ENCODE measurements at places on chromosomes 4 and X. TPM values are rescaled to one million over a fixed set of nuclear protein-coding genes. Genes with fewer than 3 reads are reported as not detected.

DNA sequence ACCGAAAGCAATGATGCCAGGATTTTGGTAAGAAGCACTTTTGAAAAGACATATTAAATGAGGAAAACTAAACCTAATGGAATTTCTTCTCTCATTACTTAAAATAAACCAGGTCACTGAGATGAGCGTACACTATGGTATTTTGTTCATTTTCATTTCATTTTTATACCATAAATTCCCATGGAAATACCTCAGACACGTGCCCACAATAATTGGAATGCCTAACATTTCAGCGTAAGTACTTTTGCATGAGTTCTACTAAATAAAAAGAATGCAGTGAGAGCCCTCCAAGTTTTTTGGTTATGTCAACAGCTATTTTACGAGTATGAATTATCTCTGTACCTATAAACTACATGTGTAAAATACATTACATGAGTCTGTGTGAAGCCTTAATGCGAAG is 3.2 kb downstream of the CAMK2D start:
- DNase-seq = no peak

- no peak for DNase-seq
Measured at GRCh38 chr4:1960170-1960825, 48.5 kb downstream of the NELFA start.

DNA sequence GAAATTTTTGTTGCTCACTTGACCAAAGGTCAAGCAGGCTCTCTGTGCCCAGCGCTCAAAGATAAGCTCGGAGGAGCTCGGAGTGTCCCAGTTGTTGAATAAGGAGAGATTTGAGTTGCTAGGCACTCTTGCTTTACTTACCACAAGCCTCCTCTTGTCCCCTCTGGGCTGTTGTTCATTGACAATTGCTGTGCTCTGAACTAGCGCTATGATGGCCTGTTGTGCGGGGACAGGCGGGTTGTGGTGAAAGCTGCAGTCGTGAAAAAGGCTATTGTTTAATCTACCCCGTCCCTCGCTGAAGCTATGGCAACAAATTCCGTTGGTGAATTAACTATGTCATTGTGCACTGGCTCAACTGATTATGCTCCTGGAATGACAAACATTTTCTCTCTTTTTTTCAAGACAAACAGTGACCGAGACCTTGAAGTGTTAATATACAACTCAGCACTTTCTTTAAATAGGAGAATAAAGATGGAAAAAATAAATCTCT is 21.0 kb upstream of the POLA1 start:
- DNase-seq = no peak

DNA sequence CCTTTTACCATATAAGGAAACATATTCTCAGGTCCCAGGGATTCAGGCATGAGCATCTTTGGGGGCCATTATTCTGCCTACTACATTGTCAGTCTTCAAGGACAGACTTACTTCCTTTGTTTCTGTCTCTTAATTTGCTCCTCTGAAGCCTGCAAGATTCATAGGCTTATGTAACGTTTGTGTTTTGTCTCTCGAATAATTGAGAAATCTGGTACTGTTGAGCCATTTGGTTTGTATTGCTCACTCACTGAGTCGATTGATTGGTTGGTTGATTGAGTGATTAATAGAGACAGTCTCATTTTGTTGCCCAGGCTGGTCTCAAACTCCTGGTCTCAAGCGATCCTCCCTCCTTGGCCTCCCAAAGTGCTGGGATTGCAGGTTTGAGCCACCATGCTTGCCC is 23.7 kb downstream of the TBL1X start:
- DNase-seq = no peak

GRCh38 chr4:150297861-150298474 is 219.7 kb downstream of the DCLK2 start:
- DNase-seq = peak; percentile 70

GRCh38 chrX:8413279-8413678 is 51.4 kb upstream of the VCX3B start:
- DNase-seq = no peak

GRCh38 chr4:47567511-47567910 is 82.4 kb downstream of the ATP10D start:
- DNase-seq = no peak

Gene FAM47E
- 2.3 TPM for polyA plus RNA-seq

Measured in GM23338 (cell line).